ENCODE measurements at places on chromosomes 7 and 10.
A peak's percentile ranks its signal among the peaks of the same experiment; 100 is the strongest.

DNA sequence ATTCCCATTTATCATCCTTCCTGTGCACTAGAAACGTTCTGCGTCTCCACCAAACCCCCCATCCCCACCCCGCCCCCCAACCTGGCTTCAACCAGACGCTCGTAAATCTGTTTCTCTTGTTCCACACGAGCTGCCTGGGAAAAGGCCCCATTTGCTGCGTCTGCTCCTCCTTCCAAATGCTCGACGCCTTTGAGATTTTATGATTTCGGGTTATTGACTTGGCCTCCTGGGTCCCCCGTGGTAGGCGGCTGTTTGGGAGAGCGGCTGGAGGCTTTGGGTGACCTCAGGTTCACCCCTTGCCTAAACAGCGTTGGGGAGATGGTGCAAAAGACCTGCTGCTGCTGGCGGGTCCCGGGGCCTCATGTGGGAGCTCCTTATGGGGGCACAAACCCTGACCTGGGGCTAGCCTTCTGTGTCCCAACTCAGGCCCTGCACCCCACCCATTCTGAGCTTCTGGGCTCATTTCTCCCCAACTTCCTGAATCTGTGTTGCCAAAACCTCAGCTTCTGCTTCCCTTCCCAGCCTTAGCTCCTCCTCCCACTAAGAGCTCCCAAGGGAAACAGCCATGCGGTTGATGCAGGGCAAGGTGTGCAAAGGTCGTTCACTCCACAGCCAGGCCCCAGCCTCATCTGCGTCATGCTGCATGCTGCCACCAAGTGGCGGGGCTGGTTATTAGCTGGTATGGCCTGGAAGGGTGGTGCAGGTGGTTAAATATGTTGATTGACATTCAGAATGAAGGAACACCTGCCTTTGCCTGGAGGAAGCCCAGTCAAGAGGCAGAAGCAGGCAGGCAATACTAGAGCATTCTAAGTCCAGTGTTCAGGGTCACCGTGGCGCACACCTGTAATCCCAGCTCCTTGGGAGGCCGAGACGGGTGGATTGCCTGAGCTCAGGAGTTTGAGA, 49.1 kb upstream of the ELN start:
- peak; percentile 7 for DNase-seq

DNA sequence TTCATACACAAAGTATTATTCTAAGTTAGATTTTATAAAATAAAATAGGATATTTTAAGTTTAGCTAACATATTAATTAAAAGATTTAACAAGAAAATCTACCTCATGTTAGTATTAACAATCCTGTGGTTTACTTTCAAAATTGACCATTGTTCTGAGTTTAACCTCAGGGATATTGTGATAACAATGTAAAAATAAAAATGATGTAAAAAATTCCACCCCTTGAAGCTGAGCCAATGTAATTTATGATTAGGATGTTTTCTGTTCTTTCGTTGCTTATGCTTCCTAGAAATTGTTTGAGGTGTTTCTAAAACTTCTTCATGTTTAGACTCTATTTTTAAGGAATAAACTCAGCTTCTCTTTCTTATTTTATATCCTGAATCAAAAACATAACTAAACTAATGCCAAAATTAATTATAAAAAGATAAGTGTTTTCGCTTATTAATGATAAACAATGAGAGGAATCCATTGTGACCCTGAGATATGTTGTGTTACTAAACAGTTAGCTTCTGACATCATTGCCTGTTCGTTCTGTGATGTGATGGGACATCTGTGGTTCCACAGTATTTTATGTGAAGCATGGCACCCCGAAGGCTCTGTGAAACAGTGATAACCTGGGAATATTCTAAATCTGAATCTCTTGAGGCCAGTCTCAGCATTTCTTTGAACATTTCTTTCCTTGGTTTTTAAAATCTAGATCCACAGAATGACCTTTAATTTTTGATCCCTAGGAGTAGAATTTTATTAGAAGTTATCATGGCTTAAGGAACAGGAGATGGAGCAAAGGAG, 340.8 kb downstream of the ARL4A start:
- DNase-seq, result no peak

DNA sequence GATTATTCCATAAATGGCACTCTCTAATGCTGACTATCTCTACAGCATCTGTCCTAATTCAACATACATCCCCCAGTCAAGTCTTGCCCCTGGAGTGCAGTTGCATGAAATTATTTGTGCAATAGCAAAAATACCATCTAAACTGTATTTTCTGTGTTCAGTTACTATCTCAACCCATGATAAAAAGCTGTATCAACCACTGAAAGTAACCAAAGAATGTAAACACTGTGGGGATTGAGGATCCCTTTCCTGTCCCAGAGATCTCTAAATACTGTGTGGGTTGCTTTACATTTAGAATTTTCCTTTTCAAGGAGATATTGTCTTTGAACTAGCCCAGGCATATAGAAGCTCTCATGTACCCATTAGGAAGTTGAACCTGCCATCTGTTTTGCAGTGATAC, 23.9 kb upstream of the DGKI start:
- no peak for DNase-seq

DNA sequence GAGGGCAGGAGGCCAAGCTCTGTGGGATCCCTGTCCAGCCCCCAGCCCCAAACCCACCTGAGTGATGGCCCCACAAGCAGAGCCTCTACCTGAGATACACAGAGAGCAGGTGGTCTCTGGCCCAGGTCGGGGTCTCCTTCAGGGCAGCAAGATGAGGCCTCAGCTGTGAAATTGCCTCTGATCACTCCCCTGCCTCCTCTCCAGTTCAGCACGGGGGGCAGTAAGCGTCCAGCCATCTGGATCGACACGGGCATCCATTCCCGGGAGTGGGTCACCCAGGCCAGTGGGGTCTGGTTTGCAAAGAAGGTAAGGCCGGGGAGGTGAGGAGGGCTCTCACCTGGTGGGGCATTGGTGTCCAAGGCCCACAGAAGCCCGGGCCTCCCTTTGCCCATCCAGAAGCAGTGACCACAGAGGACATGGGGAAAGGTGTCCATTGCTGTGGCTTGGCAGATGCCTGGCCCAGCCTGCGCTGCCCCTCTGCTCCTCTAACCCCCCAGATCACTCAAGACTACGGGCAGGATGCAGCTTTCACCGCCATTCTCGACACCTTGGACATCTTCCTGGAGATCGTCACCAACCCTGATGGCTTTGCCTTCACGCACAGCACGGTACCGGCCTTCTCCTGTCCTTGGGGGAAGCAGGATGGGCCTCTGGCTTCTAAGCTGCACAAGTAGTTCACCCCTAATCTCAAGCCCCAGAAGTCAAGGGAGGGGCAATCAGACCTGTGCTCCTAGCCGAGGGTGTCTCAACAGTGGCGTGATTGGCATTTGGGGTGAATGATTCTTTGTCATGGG, 3.1 kb downstream of the CPA1 start:
- DNase-seq, result no peak

DNA sequence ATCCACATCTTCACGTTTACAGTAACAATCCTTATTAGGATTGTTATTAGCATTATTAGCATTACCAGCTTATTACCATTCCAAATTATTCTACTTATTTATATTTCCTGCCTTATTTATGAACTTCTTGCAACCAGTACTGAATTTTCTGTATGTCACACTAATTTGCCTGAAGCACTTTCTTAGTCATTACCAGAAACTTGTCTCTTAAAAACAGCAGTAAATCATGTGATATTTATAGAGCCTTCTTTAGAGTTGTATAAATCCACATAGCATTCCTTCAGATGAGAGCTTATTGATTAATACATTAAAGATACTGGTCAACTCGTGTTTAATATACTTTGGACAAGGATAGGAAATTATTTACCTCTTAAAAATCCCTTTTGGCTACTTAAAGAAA, 618.6 kb downstream of the SUGCT start:
- no peak for DNase-seq

DNA sequence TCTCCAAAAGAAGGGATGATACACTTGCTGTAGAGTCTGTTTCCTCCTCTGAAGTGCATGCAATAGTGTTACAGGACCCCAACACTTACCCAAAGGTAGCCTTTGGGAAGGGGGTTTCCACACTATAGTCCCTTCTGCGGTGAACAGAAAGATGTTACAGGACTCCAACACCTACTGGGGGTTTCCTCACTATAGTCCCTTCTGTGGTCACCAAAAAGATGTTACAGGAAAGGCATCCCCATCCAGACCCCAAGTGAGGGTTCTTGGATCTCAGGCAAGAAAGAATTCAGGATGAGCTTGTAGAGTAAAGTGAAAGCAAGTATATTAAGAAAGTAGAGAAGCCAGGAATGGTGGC, 69.2 kb upstream of the PIK3CG start:
- no peak for DNase-seq

DNA sequence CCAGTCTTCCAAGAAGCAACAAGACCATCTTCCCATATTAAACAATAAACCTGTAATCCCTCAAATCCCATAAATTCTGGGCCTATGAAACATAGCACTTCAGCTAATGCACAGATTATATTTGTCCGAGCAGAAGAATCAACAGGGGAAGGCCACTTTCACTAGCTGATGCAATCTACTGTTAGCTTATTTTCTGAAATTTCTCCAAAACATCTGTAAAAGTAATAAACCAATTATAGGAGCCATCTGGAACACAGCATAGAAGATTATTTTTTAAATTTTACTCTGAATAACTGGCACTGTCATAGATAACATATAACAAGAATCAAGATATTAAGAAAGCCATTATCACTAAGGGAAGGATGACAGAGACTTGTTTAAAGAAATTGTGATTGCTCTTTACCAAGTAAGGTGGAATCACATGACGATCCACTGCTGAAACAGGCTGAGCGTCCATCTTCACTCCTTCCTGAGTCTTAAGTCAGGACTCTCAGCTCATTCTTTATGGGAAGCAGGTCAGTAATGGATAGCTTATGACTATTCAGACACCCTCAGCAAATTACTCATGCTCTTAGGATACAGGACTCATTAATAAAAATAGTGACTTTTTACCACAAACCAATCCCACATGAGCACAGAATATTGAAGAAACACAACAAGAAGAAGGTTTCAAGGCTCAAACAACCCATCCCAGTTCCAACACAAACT, 719.5 kb downstream of the XPNPEP1 start:
- no peak for DNase-seq

DNA sequence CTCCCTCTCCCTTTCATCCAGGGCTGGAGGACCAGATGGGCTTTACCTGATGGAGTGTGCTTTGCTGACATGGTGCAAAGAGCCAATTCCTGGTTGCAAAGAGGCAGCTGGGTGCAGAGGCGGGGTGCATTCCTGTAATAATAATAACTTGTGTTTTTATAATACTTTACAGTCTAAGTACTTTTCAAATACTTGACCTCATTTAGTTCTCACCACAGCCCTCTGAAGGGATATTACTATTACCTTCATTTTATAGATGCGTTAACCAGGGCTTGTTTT, 70.4 kb downstream of the TCF7L2 start:
- no peak for DNase-seq

DNA sequence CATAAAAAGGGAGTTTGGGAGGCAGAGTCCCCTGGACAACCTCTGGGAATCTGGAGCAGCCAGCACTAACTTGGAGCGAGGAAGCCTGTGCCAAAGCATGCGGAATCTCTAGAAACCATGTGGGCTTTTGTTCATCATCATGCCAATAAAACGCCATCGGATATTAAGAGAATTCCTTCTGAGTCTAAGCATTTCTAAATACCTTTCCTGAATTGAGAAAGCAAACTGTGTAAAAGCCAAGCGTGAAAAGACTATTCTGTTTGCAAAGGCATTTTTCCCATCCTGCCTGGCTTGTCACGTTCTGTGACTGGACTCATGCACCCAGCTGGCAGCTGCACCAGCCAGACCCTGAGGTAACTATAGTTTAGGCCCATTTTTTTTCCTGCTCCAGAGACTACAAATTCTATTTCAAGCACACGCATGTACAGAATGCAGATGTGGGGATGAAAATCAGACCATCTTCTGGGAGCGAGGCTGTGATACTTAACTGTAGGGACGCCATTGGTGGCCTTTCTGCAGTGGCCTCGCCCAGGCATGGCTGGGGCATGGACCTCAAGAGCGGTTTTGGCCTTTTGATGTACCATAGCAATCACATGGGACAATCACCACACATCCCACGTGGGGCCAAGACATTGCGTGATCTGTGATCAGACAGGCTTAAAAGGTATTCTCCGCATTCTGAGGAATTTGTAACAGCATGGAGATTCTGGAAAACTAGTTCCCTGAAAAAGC, 218.9 kb downstream of the KIAA1217 start:
- no peak for DNase-seq

- no peak for DNase-seq
Measured at GRCh38 chr7:130491841-130492522, at the start of gene MEST. TSS of gene MEST (plus strand) at chr7:130492085. CDS start at chr7:130492314, 229 bp downstream.

DNA sequence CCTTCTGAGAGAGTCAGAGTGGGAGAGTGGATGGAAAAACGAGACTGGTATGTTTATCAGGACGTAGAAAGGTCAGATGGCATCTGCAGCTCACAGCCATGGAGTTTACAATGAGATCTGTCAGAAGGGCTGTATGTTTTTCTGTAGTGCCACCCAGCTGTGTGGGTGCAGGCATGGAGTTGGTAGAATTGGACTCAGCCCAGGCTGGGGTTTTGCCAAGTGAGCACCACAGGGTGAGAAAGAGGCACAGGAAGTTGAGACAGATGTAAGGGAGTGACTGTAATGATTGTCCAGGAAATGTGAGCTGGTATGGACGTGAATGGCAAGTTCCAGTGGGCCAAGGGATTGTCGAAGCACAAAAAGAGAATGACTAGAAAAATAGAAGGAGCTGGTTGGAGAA, 9.1 kb upstream of the ZYX start:
- peak; percentile 47 for DNase-seq

GRCh38 chr10:78700816-78701520, 367.8 kb upstream of the ZMIZ1 start:
- DNase-seq, result no peak

GRCh38 chr10:70807556-70807955, 8.2 kb upstream of the SGPL1 start:
- DNase-seq, result no peak

- DNase-seq, result no peak
Measured at GRCh38 chr10:78371136-78371535, 337.5 kb downstream of the RPS24 start.

DNA sequence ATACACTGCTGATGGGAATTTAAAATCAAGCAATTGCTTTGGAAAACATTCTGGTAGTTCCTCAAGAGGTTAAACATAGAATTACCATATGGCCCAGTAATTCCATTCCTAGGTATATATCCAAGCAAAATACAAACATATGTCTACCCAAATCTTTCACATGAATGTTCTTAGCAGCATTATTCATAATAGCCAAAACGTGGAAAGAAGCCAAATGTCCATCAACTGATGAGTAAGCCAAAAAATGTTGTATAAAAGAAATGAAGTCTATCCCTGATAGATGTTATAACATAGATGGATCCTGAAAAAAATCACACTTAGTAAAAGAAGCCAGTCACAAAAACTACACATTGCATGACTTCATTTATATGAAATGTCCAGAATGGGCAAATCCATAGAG, 893.0 kb downstream of the SORCS3 start:
- DNase-seq, result no peak

- no peak for DNase-seq
Measured at GRCh38 chr10:58444876-58445275, 59.7 kb downstream of the TFAM start.
